Activated CD4-positive, CD25-positive, alpha-beta regulatory T cell (primary cell): ENCODE measurements at places on chromosomes 7 and 10.

- no peak for DNase-seq
Measured at GRCh38 chr7:16817536-16817935, 12.7 kb upstream of the AGR2 start.

- DNase-seq, result peak; percentile 35
Measured at GRCh38 chr10:33117816-33118215, 159.8 kb upstream of the ITGB1 start.

DNA sequence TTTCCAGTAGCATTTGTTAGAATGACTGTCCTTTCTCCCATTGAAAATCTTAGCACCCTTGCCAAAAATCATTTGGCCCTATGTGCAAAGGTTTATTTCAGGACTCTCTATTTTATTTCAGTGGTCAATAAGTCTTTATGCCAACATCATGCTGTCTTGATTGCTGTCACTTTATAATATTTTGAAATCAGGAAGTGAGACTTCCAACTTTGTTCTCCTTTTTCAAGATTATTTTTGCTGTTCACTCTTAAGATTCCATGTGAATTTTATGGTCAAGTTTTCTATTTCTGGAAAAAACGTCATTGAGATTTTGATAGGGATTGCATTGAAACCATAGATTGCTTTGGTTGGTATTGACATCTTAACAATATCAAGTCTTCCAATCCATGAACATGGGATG is 65.1 kb downstream of the PAXIP1 start:
- DNase-seq, result no peak

- no peak for DNase-seq
Measured at GRCh38 chr10:109737009-109737408, 186.3 kb downstream of the XPNPEP1 start.

- no peak for DNase-seq
Measured at GRCh38 chr10:105017691-105018090, 376.6 kb downstream of the SORCS3 start.

DNA sequence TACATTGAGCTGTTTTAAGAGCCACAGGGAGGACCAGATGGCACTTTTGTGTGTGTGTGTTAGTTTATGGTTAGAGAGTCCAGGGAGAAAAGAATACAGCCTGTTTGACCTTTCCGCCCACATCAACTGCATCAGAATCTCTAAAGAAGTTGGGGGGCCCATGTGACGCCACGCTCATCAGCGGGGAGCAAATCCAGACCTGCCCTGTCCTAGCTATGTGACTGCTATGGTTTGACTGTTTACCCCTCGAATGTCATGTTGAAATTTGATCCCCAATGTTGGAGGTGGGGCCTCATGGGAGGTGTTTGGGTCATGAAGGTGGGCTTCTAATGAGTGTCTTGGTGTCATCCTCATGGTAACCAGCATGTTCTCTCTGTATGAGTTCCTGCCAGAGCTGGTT is 128.0 kb downstream of the ADRA2A start:
- no peak for DNase-seq

DNA sequence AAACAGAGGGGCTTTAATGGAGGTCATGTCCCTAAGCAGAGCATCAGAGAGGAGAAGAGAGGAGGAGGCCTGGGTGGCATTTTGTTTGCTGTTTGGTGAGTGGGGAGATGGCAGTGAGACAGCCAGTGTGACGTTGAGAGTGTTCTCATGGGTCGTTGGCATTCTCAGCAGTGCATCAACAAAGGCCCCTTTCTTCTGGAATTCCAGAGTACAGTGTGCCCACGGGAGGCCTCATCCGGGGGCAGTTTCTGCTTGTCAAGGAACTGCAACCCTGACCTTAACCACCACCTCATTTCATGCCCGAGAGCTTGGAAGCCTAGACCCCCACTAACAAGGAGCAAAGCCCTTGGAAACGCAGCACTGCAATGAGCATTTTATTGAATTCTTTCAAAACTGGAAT is 92.9 kb downstream of the CELF2 start:
- no peak for DNase-seq
